HEK293T (cell line): ENCODE measurements at places on chromosomes 13 and 19.

DNA sequence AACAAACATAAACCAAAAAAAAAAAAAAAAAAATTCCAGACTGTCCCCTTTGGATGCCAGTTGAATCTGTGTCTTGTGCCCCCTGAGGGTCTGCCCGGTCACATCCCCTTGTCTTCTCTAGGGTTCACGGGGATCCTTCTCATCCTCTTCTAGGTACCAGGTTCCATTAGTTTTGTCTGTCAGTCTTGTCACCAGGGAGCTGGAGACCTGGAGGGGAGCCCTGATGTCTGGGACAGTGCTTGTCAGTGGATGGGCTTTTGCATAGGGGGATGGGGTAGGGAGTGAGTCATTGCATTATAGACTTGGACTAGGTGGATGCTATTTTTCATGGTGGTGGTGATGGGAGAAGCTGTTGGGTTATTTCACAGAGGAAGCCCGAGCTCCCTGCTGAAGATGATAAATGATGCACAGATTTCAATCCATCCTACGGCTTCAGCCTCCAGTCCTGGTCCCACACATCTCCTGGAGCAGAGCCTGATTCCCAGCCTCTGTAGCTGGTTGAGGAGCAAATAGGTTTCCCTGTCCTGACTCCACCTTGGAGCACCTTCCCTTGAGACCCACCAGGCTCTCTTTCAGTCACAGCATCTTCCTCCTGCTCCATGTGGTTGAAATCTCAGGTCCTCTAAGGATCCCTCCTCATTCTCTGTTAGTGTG, 26.0 kb downstream of the WTIP start:
- DNase-seq: no peak

DNA sequence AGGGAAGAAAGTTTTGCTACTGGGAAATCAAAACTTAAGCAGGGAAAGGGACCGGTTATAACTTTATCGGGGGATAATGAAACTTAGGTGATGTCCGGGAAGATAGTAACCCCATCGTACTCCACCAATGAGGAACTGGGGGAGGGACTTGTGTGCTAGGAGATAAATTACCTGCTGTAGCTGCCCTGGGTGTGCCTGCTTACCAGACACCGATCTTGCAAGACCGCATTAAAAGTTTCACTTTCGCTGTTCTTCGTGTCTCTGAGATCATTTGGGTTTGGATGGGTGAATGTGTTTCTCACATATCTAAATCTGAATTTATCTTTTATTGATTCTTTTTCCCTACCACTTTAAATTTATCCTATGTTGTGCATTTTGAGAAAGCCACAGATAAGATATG, 381.4 kb downstream of the SLITRK6 start:
- DNase-seq: no peak

- DNase-seq: no peak
Measured at GRCh38 chr13:30105381-30105780, 202.0 kb downstream of the KATNAL1 start.

- no peak for DNase-seq
Measured at GRCh38 chr19:13865571-13866462, 11.1 kb upstream of the NANOS3 start.
